Amniotic epithelial cell (primary cell): ENCODE measurements at places on chromosomes 16 and 17.

DNA sequence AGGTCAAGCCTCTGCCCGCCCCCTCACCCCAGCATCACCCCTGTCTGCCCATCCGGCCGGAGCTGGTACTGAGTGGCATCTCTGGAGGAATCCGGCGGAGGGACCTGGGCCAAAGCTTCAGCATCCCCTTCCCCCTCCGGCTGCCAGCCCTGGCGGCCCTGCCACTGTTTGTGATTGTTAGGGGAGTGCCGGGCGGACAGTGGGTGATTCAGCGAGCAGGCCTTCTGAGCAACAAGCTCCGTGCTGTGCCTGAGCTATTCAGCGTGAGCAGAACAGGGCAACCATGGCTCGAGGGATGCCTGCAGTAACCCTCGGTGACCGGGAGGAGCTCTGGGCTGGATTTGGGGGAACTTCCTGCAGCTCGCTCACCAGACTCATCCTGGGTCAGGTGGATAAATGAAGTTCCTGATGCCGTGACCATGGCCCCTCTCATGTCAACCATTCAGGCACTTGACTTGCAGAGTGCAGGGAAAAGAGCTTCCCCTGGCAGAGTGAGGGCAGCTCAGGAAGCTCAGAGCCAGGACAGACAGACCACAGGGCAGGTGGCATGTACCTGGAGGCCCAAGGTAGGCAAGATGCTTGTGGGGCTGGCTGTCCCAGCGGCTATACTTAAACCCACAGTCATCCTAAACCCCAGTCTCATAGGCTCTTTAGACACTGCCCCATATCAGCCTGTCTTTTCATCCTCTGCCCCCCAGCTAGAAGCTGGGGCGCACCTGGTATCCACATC is 24.3 kb upstream of the MLKL start:
- peak; percentile 83 for DNase-seq

DNA sequence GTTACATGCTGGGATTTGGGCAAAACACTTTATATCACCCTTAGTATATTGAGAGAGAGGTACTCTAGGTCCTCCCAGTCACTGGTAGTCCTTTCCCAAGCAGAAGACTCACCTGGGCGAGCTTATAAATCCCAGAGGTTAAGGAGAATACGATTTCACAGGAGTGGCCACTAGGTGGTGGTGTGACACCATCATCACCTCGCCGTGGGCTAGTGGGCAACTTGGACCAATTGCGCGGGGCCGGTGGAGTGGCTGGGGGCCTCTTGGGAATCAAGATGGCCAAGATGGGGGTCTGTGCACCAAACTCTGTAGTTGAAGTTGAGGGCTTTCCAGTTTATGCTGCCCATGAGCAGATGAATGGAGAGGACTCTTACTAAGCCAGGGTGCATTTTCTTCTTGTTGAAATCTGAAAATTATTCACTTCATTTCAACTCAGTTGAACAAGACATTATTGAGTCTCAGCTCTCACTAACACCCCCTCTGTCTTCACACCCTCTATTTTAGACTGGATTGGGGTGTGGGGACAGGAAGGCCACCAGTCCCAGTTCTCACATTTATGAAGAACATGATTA is 38.2 kb upstream of the PIRT start:
- peak; percentile 11 for DNase-seq

- DNase-seq: peak; percentile 41
These were observed 2.1 kb downstream of the HES7 start for GRCh38 chr17:8121681-8122421.

GRCh38 chr17:53142890-53143289 is 679.8 kb upstream of the KIF2B start:
- DNase-seq: no peak

GRCh38 chr17:65920996-65921395 is 270.9 kb downstream of the CEP112 start:
- peak; percentile 51 for DNase-seq
